ENCODE measurements at places on chromosomes 1 and 21. TPM values are rescaled to one million over a fixed set of nuclear protein-coding genes. Genes with fewer than 3 reads are reported as not detected.
A peak's percentile ranks its signal among the peaks of the same experiment; 100 is the strongest.

DNA sequence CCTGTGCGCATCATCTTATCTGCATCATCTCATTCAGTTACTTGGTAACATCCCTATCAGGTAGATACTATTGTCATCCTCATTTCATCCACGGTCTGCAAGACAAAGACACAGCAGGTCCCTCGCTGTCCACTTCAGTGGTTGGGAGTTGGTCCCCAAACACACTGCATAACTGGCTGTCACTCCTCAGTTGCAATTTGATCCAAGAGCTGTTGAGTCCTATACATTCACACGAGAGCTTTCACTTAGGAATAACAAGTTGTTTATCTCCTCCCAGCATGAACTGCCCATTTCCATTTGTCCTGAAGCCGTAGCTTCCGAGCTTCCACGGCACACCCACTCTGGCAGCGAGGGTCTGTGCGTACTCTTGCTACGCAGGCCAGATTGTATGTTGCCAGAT lies 472.0 kb downstream of the CAMTA1 start:
- DNase-seq: no peak

SELL gene
- total RNA-seq: 2.3 TPM

SLAMF9 gene
- not detected for total RNA-seq

RIPPLY3 gene
- total RNA-seq: 0.16 TPM

- DNase-seq: no peak
Measured at GRCh38 chr1:196875935-196876334, 11.9 kb upstream of the CFHR4 start.

PLEKHN1 gene
- 0.16 TPM for total RNA-seq

PPIAL4G gene
- total RNA-seq: not detected

- no peak for DNase-seq
Measured at GRCh38 chr1:67332653-67333529, 25.2 kb downstream of the IL12RB2 start.

- DNase-seq: no peak
Measured at GRCh38 chr1:30264672-30265025, 458.7 kb downstream of the MATN1 start.

- DNase-seq: no peak
Measured at GRCh38 chr1:9909234-9910046, 629 bp downstream of the CTNNBIP1 start.

- no peak for DNase-seq
Measured at GRCh38 chr1:6141592-6141991, 38.5 kb downstream of the CHD5 start.

DNA sequence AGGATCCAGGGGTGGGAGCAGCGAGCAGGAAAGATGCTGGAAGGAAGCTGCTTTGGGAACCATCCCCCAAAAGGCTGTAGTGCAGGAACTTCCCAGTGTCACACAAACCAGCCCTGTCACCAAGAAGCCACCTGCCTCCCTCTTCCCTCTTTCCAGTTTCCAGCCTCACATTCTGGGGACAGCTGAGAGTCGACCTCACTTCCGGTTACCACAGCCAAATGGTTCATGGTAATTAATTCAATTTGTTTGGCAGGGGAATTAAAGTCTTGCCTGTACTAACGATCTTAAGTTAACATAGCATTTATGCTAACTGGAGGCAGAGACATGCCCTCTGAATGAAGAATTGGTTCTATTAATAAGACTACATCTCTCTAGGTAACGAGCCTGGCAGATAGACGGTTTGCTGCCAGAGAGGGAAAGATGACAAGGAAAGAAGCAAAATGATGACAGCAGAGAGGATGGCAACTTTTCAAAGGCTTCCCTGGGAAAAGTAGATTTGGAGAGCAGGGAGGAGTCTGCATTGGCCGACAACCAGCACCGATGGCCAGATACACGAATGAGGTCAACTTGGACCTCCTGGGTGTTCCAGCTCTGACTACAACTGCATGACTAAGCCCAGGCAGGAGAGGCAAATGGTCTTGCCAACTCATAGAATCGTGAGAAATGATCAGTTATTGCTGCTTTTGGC lies 64.1 kb downstream of the TMCO4 start:
- DNase-seq: no peak

GRCh38 chr1:158969855-158970254 lies 38.5 kb downstream of the PYHIN1 start:
- no peak for DNase-seq

PDIK1L gene
- 9.2 TPM for total RNA-seq

CFAP410 gene
- total RNA-seq: 27.8 TPM

GRCh38 chr1:230280054-230280795 lies 145.9 kb downstream of the PGBD5 start:
- peak; percentile 28 for DNase-seq

HMCN1 gene
- 18.4 TPM for total RNA-seq

- DNase-seq: no peak
Measured at GRCh38 chr1:173202424-173203145, 4.5 kb downstream of the TNFSF4 start.

DNA sequence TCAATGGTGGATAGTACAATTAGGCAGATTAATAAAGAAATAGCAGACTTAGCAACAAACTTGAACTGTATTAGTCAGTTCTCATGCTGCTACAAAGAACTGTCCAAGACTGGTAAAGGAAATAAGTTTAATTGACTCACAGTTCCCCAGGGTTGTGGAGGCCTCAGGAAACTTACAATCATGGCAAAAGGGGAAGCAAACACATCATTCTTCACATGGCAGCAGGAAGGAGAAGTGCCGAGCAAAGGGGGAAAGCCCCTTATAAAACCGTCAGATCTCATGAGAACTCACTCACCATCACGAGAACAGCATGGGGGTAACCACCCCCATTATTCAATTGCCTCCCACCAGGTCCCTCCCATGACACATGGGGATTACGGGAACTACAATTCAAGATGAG lies 27.1 kb upstream of the PDE4B start:
- DNase-seq: no peak

GRCh38 chr1:230351514-230351913 lies 74.6 kb downstream of the PGBD5 start:
- DNase-seq: no peak

- DNase-seq: peak; percentile 75
Measured at GRCh38 chr21:25735646-25736597, 1.1 kb downstream of the GABPA start.

- DNase-seq: no peak
Measured at GRCh38 chr1:157691285-157691920, 9.2 kb downstream of the FCRL3 start.

- no peak for DNase-seq
Measured at GRCh38 chr1:23178950-23179349, 10.3 kb upstream of the LUZP1 start.

DNA sequence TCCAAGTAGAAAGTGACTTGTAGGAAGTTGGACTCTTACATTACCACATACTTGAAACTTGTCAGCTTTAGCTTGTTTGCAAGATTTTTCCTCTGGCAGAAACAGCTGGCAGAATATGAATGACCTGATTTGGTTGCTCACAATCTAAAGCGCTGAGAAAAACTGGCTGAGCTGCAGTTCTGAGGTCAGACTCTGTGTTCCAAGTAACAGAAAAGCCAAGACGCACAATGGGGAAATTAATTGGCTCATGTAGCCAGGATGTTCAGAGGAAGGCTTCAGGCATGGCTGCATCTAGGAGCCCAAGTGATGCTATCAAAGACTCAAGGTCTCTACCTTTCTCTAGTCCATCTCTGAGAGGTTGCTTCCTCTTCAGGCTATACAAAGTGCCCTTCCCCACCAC lies 27.0 kb downstream of the ALPL start:
- DNase-seq: no peak

GRCh38 chr21:33801424-33802405 lies 113.9 kb downstream of the ATP5PO start:
- peak; percentile 62 for DNase-seq

OR6N2 gene
- not detected for total RNA-seq

GRCh38 chr1:246092136-246092535 lies 414.9 kb downstream of the SMYD3 start:
- no peak for DNase-seq

KIF17 gene
- total RNA-seq: 2.0 TPM

- no peak for DNase-seq
Measured at GRCh38 chr1:247411621-247412327, 4.2 kb upstream of the NLRP3 start.

DNA sequence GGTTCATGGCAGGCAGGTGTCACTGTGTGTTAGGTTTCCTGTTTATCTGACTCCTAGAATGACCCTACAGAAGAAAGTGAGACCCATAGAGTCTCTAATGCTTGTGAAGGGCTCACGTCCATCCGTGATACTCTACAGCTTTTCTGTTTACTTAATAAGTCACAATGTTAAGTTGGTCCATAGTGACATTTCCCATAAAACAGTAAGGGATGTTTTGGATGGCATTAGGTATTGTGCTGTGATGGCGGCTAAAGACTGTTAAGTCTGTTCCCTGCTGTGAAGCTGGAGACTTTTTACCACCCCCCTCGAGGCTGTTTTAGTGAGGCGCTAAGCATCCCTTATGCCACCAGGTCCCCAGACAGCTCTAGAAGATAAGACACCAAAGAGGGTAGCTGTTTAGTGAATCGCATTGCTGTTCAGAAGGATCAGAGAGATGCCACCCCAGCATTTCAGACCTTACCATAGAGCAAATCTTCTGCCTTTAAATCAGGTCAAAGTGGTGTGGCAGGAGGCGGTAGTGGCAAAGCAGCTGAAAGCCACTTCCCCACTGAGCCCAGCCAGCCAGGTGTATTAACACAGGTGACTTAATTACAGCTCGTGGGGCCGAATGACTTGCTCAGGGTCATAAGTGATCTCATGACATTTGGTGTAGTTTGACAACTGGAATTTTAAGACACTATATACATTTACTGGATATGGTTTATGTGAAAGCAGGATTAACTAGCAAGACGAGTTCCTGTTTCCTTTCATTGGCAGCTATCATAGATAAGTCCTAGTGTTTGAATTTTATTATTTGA lies 25.0 kb downstream of the SLC37A1 start:
- DNase-seq: no peak

- no peak for DNase-seq
Measured at GRCh38 chr1:233737341-233737740, 123.4 kb downstream of the KCNK1 start.

COX20 gene
- total RNA-seq: 42.6 TPM

- DNase-seq: no peak
Measured at GRCh38 chr1:66533804-66534740, at the start of gene SGIP1. TSS of gene SGIP1 (plus strand) at chr1:66534153. CDS start at chr1:66534359, 206 bp downstream.

DNA sequence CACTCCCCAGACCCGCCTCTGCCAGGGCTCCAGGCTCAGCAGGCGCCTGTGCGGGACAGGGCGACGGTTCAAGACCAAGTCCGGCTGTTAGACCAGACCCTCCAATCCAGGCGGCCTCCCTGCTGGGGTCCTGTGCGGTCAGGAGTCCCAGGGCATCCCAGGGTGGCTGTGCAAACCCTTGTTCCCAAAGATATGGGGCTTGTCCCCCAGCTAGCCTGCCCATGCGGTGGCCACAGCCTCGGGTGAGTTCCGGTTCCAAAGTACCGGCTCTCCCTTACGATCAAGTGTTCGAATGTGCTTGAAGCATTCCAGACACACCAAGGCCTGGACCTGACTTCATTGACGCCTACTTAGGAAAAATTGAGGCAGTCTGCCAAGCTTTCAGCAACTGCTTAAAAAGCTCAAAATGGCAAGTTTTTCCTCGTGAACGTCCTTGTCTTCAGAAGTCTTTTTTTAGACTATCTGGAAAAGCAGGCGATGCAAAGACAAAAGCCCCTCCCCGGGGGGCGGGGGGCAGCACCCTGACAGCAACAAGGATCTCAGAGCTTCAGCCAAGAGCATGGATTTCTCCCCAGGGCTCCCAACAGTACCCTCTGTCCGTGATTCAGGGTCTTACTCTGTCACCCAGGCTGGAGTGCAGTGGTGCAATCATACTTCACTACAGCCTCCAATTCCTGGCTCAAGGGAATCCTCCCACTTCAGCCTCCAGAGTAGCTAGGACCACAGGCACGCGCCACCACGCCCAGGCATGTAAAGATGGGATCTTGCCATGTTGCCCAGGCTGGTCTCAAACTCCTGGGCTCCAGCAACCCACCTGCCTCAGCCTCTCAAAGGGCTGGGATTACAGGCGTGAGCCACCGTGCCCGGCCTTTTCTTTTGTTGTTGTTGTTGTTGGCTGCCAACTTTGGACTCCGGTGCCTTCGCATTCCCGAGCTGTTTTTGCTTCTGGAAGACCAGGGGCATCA lies 2.3 kb downstream of the FAAP20 start:
- DNase-seq: no peak

CD1E gene
- not detected for total RNA-seq

DNA sequence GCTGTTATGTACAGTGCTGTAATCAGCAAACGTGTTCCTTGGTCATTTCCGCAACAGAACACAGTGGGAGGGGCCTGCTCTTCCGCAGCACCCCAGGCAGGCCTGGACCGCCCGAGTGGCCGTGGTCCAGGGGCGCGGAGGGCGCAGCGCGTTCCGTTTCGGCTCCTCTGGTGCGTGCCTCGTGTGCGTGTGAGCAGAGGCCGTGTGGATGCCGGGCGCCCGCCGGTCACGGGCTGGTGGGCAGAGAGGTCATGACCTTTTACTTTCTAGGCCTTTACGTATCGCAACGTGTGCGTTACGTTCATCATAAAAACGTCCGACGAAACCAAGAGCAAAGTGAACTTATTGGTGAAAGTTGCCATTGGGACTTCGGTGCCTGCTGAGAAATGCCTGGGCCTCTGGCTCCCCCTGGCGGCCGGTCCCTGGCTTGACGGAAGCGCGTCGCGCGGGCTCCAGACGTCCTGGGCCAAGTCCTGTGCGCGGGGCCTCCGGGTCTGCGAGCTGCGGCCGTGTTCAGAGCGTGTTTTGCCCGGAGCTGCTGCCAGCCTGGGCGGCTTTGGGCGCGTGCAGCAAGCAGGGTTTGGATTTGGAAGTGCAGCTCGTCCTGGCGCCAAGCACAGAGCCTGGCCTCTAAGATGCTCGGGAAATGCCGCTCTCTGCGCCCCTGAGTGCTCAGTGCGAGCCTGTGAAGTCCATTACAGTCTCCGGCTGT lies 34.4 kb downstream of the COL18A1 start:
- DNase-seq: peak; percentile 82

DNA sequence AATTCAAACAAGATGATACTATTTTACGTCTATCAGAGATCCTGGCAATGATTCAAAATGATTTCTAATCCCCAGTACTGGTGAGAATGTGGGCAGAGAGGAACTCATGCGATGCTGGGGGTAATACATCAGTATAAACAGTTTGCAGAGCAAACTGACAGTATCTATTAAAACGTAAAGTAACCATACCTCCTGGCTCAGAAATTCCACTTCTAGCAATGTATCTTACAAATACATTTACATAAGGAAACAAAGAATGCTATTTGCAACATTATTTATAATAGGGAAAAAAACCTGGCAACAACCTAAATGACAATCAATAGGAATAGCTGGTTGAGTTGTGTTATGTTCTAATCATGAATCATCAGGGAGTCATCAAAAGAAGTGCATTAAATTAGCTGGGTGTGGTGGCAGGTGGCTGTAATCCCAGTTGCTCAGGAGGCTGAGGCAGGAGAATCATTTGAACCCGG lies 15.9 kb downstream of the RCAN1 start:
- no peak for DNase-seq

ACTA1 gene
- total RNA-seq: not detected

SMIM11 gene
- total RNA-seq: 22.5 TPM

GRCh38 chr1:35661474-35661795 lies 20.1 kb upstream of the PSMB2 start:
- no peak for DNase-seq

Data from breast epithelium (tissue), 4 donors.